ENCODE measurements at places on chromosomes 16 and 17.

DNA sequence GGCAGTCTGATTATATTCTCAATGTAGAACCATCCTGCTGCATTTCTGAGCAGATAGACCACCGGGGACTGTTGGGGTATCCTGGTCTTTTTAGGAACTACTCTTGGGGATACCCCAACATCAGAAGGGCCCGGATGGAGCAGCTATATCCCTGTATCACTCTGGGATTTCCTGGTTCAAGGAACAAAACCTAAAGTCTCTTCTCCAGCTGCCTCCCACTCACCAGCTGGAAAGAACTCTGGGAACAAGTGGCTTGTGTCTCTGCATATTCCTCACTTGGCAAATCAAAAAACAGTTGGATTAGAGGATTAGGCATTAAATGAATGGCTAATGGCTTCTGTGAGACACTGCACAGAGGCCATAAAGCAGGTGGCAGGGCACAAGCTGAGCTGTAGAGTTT lies 62.3 kb upstream of the HS3ST2 start:
- no peak for DNase-seq

GRCh38 chr16:57427824-57428223 lies 19.4 kb downstream of the CIAPIN1 start:
- DNase-seq, result no peak

GRCh38 chr17:78839235-78839761 lies 1.3 kb downstream of the USP36 start:
- no peak for DNase-seq

- no peak for DNase-seq
Observed at GRCh38 chr17:33284022-33284421, 9.1 kb downstream of the ASIC2 start.

- DNase-seq, result no peak
Observed at GRCh38 chr16:64397945-64398508, 723.8 kb downstream of the CDH11 start.

DNA sequence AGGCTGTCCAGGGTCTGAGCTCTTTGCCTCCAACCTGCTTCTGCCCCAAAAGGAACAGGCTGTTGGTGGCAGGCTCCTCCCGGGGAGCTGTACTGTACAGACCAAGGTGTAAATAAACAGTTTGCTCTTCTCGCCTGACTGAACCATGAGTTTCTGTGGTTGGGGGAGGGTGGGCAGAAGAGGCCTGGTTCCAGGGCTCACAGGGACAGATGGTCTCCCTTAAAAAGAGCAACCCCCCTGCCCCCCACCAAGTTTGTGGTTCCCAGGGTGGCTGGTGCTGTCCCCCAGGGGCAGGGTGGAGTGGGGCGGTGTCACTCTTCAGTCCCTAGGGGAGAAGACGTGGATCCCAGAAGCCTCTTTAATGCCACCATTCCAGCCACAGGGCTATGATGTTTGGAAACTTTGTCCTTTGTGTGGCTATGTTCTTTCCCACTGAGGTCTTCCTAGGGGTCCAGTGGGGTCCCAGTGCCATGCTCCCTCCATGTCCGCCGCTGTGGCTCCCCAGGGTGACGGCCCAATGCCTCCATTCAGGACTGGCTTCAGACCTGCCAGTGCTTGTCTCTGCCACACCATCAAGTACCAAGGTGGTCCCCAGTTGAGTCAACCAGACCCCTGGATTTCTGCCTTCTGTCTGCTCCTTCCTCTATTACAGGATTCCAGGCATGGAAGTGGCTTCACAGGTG lies 146.7 kb downstream of the RAB11FIP4 start:
- no peak for DNase-seq

GRCh38 chr16:65621640-65622039 lies 499.8 kb upstream of the CDH11 start:
- no peak for DNase-seq

DNA sequence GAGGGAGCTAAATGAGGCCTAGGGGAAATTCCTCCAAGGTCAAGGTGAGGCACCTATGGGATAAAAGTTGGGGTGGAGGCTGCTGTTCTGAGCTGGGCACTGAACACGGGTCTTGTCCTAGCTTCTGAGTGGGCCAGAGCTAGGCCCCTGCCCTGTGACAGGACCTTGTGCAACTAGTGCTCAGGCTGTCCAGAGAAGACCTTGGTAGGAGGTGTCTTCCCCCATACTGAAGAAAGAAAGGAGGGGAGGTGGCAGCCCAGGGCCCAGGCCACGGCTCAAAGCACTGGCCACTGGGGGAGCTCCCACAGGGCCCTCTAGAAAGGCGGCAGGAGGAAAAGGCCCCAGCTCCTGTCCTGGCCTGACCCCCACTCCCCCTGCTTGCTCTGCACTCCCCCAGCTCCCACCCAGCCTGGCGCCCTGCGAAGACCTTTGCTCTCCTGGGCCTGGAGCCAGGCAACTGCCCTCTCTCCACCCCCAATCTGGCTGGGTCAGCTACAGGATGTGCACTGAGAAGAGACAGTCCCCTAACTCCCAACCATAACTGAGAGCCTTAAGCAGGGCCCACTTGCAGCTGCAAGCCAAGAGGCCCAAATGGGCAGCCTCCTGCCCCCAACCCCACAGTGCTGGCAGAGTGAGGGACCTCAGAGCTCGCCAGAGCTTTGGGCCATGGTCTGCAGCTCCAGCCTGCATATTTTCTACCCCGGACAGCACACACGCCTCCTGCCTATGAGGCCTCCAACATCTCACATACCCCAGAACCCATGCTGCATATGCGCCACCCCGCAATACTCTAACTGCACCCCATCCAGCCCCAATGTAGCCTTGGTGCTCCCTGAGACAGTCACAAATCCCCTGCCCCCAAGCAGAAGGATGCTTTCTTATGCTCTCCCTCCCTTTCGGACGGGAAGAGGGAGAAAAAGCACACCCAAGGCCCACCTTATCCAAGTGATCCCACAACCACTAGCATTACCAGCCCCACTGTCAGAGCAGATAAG lies 15.3 kb downstream of the HSD11B2 start:
- DNase-seq, result no peak

GRCh38 chr16:55325080-55325447 lies 1.1 kb downstream of the IRX6 start:
- no peak for DNase-seq

- DNase-seq, result peak; percentile 26
Observed at GRCh38 chr17:32876417-32877163, at the start of gene MYO1D. MYO1D (minus strand) TSS chr17:32877124; CDS start chr17:32876872, 252 bp downstream.

DNA sequence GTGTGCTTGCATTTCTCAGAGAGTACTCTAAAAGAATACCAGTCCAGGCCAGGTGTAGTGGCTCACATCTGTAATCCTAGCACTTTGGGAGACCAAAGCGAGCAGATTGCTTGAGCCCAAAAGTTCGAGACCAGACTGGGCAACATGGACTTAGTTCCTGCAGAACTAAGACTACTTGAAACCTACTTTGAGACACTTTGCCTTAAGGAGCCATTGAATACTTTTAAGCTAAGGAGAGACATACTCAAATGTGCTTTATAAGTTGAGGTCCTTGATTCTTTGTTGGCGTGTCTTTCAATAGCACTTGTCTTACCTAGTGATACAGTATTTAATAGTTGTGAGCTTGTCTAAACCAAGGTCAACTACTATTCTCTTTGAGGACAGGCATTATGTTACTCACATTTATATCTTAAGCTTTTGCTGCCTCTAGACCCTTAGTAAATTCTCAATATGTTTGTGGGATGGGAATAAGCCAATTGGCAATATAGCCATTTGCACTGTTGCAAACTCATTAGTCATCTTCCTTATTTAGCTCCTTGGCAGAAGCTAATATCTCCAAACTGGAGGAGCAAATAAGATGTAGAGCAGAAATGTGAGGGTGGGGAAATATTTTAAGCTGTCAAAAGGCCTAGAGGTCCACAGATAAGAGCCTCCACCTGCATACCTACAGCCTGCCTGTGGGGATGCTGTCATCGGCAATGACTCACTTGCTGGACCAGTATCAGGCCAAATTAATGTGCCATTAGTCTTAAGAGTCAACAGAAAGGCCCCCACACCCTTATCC lies 16.3 kb downstream of the SCPEP1 start:
- DNase-seq, result no peak

GRCh38 chr16:66422366-66422765 lies 4.7 kb upstream of the BEAN1 start:
- no peak for DNase-seq

GRCh38 chr17:40322358-40323315 lies 13.7 kb downstream of the RARA start:
- peak; percentile 75 for DNase-seq

DNA sequence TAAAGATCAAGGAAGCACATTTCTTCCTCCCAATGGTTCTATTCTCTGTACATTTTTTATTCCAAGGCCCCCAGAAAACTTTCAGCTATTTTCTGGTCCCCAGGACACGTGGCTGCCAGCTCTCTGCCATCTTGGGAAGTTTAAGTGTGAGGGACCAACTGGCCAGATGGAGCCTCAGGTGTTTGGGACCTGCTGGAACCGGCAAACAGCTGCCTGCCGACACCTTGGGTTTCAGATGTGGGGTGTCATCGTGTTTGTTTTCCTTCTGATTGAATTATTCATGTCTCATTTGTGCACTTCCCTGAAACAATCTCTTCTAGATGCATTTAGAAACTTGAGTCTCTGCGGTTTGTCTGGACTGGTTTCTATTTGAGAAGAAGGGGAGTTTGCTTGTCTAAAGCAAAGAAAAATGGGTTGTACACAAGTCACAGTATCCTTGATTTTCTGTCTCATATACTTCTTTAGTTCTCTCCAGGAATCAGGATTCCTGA lies 386.5 kb downstream of the SLC39A11 start:
- no peak for DNase-seq

GRCh38 chr17:30605027-30605426 lies 127.8 kb downstream of the GOSR1 start:
- DNase-seq, result no peak

DNA sequence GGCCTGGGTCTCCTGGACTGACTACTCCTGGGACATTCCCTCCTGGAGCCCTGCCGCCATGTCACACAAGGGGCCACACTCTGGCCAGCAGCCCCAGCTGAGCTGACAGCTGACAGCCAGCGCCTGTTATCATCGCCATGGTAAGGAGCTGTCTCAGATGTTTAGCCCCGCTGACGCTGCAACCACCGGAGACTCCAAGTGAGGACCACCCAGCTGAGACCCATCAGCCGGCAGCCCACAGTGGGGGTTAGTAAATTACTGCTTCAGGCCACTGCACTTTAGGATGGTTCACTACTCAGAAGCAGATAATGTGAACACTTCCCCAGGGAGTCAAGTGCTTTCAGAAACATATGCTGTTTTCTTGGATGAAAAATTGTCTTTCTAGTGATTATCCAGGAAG lies 14.6 kb upstream of the SPHK1 start:
- no peak for DNase-seq

- DNase-seq, result no peak
Observed at GRCh38 chr16:4891097-4891885, 44.0 kb downstream of the UBN1 start.

GRCh38 chr16:78566397-78567073 lies 467.1 kb downstream of the WWOX start:
- no peak for DNase-seq

GRCh38 chr16:5026664-5027063 lies 7.1 kb downstream of the NAGPA start:
- DNase-seq, result no peak

DNA sequence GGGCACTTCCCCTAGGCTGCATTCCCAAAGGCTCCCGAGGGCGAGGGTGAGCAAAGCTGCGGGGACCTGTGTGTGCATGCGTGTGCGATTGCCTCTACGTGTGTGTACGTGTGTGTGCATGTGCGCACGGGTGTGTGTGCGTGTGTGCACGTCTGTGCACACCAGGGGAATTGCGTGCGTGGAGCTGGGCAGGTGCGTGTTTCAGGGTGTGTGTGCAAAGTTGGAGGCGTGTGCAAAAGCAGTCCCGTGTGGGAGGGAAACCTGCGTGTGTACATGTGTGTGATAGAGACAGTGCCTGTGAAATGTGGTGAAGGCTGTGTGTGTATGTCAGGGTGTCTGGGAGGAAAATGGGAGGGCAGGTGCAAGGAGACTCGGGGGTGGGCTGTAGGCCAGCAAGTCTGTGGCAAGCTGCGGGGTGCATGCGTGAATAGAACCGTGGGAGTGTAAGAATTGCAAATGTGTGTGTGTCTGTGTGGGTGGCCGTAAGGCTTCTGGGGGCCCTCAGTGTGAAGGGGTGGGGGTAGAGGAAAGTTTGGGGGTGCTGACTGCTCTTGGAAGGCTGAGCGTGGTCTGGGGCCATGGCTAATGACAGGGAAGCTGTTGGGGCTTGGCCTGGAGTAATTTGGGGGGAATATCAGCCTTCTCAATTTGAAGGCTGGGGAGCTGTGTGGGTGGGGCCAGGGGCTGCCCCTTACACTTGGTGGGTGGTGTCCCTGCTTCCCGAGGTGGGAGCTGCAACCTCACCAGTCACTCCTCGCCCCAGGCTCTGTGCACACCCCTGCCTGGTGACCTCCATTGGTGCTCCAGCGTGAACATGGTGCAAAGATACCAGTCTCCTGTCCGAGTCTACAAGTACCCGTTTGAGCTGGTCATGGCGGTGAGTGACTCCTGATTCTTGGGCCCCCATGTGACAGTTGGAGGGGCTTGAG lies 644 bp downstream of the SEC14L5 start:
- DNase-seq, result no peak

DNA sequence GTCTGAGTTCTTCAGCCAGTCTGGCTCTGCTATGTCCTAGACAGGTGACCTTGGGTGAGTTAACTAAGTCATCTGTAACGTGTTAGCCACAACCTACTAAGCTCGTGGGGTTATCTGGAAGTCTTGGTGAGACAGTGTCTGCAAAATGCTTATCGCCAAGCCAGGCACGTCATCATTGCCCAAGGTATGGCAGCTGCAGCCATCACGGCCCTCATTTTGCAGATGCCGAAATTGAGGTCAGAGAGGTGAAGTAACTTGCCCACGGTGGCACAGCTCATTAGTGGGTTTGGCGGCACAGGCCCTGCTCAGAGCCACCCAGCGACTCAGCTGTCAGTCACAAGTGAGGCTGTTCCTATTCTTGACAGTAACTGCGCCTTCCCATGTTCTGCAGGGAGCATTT lies 79.8 kb downstream of the CMIP start:
- DNase-seq, result peak; percentile 18

DNA sequence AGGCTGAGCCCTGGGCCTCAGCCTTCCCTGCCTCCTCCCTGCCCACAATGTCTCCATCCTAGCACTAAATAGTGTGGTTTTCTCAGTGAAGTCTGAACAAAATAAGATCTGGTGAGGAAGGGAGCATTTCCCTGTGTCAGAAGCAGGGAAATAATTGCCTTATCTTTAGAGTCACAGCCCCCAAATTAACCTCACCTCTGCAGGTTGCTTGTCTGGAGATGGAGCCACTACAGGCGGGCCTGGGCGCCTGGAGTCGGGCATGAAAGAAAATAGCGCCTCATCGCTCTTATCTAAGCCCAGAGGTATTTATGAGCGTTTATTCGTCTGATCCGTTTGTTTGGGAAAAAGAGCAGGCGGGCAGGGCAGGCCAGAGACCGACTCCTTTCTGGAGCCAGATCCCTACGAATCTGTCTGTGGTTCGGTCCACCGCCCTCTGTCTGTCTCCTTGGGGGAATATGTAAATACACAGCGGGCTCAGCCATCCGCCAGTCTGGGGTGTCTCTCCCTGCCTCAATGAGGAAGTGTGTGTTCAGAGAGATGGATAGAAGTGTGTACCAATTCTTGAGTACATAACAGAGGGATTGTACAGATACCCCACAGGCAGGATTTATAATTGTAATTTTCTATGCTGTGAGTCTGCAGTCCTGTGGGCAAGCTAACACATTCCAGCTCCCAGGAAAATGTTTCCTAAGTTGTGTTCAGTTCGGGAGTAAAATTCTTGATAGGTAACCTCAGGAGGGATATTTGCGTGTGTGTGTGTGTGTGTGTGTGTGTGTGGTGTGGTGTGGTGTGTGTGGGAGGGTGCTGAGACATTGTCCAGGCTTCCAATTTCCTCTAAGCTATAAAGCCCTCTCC lies 4.3 kb downstream of the HOXB6 start:
- DNase-seq, result no peak
